Stimulated activated CD4-positive, alpha-beta T cell treated with anti-CD3 and anti-CD28 coated beads, Interleukin-2, amount 100 ng/mL, for 24 hours (primary cell): ENCODE measurements at places on chromosomes 1 and 21.
A peak's percentile ranks its signal among the peaks of the same experiment; 100 is the strongest.

DNA sequence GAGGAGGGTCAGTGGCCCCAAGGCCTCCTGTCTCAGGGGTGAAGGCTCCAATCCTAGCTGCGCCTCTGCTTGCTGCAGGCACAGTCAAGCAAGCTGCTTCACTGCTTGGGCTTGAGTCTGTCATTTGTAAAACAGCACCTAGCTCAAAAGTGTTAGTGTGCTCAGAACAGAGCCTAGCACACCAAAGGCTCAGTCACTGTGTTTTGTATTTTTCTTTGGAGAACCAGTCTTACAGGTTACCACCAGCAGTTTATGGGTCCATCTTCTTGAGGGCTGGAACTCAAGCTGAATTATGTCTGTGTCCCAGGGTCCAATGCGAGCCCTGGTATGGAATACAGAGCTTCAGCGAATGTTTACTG, 113.6 kb downstream of the DMRTB1 start:
- no peak for DNase-seq

DNA sequence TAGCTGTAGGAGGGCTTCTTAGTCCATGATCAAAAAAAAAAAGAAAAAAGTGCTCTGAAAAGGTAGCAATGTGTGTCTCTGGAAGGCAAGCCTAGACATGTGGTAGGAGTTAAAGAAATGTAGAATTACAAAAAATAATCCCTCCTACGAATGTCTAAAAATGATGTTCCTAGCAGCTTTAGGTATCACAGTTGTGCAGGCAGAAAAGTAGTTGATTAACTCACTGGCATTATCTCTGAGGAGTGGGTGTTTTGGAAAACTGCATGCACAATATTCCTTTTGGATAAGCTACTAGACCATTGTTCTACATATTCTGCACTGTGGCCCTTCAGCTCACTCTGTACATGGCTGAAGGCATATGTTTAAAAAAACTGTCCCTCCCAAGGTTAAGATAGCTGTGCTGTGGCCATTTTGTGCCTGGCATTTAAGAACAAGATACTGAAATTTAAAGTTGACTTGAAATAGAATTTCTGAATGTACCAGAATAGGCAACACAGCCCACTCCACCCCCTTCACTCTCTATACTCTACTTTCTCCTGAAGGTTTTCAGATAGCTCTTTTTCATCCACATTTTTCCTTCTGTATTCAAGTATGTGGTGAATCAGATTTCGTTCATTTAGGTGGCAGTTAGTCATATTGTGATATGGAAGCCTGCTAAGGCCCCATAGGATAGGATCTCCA, 463.9 kb upstream of the LRRC7 start:
- DNase-seq, result no peak

GRCh38 chr1:41599912-41600311, 115.4 kb upstream of the EDN2 start:
- no peak for DNase-seq

DNA sequence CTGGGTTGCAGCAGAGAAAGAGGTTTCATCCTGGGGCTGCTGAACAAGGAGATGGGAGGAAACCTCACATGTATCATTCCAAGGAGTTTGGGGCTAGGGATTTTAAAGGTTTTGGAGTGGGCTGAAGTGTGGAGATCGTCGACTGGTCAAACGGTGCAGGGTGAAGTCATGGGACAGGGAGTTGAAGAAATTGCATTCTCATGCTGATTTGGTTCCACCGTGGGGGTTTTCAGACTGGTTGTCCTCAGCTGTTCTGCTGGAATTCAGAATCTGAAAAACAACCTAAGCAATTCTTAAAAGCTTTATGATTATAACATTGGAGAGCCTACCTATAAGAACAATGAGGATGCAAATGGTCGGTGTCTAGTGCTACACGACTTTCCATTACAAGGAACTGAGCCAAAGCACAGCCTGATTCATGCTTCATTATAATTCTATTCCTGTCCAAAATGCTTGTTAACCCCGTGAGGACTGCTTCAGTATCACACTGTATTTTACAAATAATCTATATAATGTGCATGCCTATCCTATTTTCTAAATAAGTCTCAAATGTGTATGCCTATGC, 242.7 kb downstream of the TM2D1 start:
- no peak for DNase-seq

DNA sequence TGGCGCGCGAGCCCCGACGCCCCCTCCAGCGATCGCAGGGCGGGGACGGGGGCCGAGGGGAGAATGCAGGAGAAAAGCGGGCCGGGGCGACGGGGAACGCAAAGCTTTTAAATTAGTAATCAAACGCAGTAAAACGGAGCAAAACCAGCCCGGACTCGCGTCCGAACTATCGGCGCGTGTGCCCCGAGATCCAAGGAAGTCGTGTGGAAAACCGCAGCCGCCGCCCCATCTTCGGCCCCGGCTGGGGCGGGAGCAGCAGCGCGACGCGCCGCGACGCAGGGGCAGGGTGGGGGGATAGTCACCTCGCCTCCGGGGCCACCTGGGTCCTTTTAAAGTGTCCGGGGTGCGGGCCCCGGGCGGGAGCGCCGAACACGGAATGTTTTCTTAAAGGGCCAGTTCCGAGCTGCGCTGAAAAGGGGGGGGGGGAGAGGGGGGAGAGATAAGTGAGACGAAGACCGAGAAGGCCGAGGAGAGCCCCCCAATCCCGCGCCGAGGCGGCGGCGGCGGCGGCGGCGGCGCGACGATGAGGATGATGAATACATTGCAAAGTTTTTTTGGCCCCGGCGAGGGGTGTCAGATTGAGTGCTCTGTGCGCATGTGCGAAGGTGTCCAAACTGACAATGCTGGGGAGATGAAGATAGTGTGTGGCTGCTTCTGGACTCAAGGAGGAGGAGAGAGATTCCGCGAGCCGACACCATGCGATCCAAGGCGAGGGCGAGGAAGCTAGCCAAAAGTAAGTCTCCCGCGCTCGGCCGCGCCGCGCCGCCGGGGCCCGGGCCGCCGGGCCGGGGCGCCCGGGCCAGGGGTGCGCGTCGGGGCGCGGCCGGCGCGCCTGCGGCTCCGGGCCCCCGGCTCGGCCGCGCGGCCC, at the start of gene PRDM16:
PRDM16 (plus strand) TSS at position 640 of the 868 bp plus-strand sequence; CDS start at position 697, 57 bp downstream.
- DNase-seq, result peak; percentile 43
